Activated T-helper 1 cell treated with Interleukin-2 at 50 U/mL for 16 hours (primary cell): ENCODE measurements at places on chromosomes 6 and 20.

- DNase-seq, result no peak
Observed at GRCh38 chr20:54362283-54362682, 113.1 kb upstream of the DOK5 start.

DNA sequence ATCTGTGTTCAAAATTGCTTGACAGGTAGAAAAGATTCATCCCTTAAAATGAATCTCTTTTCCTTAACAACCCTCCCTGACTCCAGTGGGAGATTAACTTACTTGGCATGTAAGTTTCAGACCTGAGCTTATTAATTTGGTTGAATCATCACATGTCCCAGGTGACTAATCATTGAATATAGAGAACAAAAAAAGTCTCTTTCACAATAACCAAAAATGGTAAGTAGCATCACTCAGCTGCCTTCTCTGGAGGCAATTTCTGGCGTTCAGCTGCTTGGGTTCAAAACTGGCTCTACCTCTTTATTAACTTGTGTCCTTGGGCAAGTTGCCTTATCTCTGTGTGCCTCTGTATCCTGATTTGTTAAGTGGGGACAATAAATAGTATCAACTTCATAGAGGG is 2.9 kb downstream of the C6orf141 start:
- DNase-seq, result no peak

- DNase-seq, result no peak
Observed at GRCh38 chr6:143754204-143754603, 76.4 kb downstream of the PHACTR2 start.

DNA sequence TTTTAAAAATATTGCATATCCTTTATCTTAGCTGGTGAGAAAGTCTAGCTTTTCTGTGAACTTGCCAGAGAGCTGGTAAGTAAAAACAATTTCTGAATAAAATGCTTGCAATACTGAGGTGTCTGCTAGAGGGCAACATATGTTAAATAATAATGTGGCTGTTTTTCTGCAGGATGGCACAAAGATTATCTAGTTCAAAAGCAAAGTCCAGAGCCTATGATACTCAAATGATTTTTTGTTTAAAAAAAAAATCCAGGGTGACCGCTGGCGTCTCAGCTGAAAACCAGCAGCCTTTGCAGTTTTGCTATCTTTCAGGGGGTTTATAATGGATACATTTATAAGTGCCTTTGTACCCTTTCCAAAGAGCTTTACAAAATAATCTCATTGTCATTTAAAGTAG is 194.9 kb downstream of the PHACTR1 start:
- no peak for DNase-seq

DNA sequence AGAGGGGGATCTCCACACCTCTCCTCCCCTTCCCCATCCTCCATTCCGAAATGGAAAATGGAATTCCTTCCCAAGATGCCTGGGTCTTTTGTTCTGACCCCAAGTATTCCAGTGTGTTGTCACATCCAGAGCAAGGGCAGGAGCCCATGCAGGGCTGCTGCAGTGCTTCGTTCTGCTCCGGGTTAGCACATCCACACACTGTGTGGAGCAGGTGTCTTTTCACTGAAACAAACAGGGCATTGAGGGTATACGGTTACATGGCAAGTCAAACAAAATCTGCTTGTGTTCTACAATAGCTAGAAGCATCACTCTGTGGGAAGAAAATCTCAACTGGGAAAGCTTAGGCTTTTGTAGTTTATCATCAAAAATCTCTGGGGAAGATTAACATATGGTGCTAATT is 56.9 kb downstream of the LYRM2 start:
- no peak for DNase-seq

GRCh38 chr6:152846825-152847224 is 96.2 kb downstream of the VIP start:
- no peak for DNase-seq

DNA sequence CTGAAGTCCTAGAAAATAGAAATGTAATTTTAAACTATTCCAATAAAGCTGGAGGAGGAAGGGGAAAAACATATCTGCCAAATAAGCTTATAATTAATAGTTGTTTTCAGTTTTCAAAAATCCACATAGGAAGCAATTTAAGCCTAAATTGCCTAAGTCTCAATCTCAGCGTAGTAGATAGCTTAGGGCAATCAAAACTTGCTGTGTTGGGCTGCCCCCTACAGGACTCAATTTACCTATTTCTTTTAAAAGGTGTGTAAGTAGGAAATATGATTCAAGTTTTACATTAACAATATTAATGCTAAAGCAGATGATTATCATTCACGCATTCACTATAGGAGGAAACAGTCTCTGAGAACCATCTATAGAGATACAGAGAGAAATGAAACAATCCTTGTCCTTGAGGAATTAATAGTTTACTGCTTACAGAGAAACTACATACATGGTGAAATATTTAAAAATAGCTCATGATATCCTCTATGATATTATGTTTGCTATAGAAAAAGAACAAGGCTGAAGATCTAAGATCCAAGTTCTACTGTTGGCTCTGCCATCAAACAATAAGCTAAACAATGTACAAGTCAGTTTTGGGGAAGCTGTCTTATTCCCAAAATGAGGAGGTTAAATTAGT is 102.1 kb downstream of the ATG5 start:
- peak; percentile 28 for DNase-seq

DNA sequence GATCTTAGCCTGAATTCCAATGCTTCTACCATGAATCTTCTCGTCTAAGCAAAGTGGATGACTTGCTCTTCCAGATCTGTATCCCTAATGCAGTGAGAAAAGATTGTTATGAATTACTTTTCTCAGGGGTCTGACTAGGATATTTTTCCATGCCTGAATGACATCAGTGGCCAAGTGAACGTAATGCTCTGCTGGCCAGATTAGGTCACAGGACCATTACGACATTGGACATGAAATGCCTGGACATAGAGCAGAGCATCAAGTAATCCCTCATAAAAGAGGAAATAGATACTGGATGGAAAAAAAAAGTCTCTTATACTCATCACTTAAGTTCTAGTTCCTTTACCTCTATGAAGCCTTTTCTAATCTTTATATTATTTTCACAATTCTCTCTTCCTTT is 12.1 kb upstream of the THEMIS start:
- no peak for DNase-seq

GRCh38 chr6:169915769-169916550 is 164.5 kb downstream of the ERMARD start:
- DNase-seq, result no peak
